ENCODE measurements at places on chromosomes 7 and 10.

GRCh38 chr7:16712916-16713315, 40.6 kb upstream of the TSPAN13 start:
- no peak for DNase-seq

DNA sequence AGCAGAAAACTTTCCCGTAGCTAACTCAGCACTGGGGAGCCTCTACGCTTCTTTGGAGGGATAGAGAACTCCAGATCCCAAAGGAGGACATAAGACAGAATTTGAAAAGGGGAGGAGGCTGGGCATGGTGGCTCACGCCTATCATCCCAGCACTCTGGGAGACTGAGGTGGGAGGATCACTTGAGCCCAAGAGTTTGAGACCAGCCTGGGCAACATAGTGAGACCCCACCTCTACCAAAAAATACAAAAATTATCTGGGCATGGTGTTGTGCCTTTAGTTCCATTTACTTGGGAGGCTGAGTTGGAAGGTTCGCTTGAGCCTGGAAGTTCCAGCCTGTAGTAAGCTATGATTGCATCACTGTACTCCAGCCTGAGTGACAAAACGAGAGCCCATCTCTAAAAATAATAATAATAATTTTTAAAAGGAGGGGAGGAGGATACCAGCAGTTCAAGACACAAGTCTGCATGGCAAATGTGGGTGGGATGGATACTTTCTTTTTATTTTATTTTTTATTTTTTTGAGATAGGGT, 165.9 kb upstream of the SH2B2 start:
- no peak for DNase-seq

DNA sequence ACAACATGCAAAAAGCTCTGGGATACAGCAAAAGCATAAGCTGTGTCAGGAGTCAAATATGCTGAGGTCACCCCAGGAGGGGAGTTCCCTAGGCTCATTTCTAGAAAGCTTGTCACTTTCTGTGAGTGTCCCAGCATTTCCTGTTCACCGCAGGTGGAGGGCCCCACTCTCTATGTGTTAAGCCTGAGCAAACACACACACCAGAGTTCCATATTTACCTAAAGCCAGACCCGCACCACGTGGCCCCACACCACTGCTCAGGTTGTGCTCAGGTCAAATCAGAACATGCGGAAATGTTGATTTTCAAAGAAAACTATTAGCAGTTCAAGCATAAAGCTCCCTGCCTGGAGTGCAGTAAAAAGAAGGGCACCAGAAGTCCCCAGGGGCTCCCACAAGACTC, 259.6 kb upstream of the PPP2R2D start:
- no peak for DNase-seq

- DNase-seq, result no peak
These were observed 56.2 kb downstream of the SEMA3D start for GRCh38 chr7:85130702-85131101.

DNA sequence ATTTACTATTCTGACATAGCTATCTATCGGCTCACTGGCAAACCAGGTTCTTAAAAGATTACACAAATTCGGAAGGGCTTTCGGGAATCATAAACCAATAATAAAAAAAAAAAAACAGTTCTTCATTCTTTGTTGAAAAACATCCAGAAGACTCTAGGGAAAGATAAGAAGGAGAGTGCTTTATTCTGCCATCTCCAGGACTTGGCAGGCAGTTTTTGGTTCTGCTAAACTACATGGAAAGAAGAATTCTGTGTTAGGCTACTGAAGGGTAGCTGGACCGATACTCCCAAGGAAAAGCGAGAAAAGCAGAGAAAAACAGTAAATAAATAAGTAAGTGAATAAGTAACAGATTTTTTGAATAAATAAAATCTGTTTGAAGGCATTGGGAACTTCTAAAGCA, 423.5 kb upstream of the KLF6 start:
- DNase-seq, result no peak

- DNase-seq, result no peak
These were observed 40.3 kb downstream of the IL15RA start for GRCh38 chr10:5937016-5937415.

GRCh38 chr7:123979876-123980275, 53.0 kb downstream of the TMEM229A start:
- DNase-seq, result no peak

DNA sequence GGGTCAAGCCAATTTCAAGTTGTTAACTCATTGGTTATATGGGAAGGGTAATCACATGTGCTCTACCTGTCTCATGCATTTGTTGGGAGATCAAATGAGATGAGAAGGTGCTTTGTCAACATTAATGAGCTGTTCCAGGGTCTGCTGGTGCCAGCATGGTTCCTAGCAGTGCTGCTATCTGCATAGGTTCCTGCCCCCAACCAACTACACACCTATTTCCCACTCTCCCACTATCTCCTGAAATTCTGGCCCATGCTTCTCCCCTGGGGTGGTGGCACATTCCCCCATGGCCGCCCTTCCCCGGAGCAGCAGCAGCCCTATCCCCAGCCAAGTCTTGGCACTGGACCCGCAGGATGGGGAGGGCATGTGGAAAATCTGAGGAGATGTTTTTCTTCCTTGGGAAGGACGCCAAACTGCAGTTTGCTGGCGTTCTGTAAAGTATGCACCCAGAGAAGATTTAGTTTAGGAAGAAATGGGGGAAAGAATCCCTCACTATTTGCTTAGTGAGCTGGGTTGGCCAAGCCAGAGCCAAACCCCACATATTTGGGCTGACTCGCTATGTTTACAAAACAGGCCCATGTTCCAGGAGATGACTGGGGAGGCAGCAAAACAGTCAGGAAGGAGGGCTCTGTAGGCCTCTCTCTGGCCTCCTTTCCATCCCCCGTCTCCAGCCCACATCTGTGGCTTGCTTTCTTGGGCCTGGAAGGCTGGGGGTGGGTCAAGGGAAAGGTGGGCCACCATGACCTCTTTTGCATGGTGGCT, 42.5 kb downstream of the PPP1R3C start:
- DNase-seq, result peak; percentile 83

GRCh38 chr7:89517815-89518214, 636.5 kb upstream of the STEAP1 start:
- DNase-seq, result no peak

GRCh38 chr10:85611093-85611740, 755.4 kb downstream of the GRID1 start:
- no peak for DNase-seq

GRCh38 chr10:52853704-52854103, 81.1 kb upstream of the MBL2 start:
- no peak for DNase-seq

- DNase-seq, result no peak
These were observed 25.5 kb downstream of the SHOC2 start for GRCh38 chr10:110944792-110945396.

DNA sequence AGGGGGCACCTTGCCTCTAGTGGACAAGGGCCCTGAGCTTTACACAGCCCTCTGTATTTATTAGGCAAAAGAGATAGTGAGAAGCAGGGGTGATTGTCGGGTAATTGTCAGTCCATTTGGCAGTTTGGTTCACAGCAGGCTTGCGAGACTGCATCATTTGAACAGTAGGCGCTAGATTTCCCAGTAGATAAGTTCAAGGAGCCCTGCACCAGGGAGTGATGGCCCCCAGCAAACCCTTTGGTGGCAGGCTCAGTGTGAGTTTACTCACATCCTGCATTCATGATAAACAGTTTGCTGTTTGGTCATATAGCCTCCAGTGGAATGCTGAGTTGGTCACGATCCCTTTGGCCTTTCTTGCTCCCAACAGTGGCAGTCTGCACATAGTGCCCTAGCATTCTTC, 59.4 kb downstream of the MARCHF5 start:
- no peak for DNase-seq

GRCh38 chr7:101185258-101185839, 5.3 kb upstream of the NAT16 start:
- no peak for DNase-seq

DNA sequence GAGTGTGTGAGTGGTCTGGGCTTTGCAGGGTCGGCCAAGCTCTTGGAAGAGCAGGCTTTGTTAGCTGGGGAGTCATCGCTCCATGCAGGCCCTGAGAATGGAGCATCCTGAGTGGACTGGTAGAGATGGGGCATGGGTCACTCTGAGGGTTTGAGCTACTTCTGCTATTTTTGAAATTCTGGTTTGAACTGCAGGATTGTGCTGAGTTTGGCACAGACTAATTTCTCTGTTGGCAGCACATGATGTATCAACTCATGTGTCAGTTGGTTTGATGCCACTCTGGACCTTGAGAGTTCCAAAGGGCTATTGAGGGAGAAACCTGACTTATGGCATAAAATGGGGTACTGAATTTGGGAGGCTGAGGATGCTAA, 56.3 kb downstream of the LRMDA start:
- no peak for DNase-seq

DNA sequence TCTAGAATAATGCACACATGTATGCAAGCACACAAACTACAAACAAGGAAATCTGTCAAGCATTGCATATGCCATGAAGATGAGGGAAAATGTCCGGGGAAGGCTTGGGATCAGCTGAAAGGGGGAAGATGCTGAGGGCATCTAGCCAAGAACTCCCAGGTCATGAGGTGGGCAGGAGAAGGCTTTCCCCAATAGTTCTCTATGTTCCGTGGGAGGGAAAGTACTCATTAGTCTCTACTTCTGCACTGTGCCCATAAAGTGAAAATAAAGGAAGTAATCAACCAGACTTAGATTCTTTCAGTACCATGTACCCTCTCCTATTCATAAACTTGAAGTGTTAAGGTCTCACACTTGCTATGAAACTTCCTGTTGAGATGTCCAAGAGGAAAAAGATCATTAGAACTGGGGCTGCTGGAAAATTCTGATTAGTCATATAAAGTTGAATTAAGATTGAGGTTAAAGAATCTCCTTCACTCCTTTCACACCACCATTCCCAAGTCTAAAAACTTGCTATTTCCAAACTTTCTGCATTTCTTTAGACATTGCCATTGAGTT, 17.1 kb upstream of the LIPF start:
- DNase-seq, result no peak

DNA sequence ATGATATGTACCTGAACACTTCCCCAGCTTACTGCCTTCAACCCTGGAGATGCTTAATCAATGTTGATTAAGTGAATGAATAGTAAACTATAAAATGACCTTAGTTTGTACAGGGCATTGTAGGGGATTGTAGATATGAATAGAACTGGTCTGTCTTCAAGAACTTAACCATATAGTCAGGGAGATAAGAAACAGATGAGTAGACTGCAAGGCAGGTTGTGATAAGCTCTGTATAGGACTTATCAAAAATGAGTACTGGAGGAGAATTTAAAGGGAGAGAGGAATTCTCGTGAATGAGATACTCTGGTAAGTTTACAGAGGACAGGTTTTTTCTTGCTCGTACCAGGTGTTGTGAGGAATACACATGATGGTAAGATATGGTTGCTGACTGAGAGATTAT, 27.6 kb downstream of the SGPL1 start:
- no peak for DNase-seq

GRCh38 chr7:69042138-69042537, 556.1 kb upstream of the AUTS2 start:
- DNase-seq, result no peak

- DNase-seq, result no peak
These were observed 63.0 kb downstream of the INSIG1 start for GRCh38 chr7:155360495-155361345.

DNA sequence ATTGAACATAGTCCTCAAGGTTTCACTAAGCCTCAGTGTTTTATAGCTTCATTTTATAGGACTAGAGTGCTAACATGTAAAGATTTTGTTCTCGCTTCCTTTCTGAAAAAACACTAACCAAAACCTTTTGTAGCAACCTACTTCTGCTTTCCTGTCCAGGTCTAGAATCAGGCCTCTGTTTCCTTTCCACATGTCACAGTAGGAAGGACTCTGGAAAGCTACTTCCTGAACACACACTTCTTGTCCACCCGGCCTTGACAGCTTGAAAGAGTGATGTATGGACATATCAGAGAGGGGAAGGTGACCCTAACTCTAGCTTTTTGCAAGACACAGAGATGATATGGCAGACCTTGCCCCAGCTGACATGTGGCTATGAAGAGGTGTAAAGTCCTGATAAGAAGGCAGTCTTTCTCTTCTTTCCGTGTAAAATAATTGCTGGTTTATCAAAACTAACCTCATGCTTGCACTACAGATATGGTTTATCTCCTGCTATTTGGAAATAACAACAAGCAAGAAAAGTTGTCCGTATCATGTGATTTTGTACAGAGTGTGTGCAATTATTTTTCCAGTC, 175.4 kb downstream of the SKAP2 start:
- no peak for DNase-seq

- DNase-seq, result peak; percentile 66
These were observed 718 bp upstream of the FZD1 start for GRCh38 chr7:91263384-91264045.

DNA sequence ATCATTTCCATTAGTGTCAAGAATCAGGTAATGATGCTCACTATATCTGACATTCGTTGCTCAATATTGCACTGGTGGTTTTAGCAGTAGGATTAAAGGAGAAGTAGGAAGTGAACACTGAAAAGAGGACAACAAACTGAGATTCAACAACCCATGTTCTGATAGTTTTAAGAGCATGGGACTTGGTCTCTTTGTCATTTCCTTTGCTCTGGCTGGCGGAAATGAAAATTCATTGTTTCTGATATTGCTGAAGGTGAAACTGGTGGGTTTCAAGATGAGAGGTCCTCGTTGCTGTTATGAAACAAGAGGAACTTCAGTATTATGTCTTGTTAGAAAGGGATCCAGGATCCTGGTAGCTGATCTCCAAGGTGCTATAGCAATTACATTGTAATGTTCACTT, 129.0 kb downstream of the DNAH11 start:
- DNase-seq, result no peak

- no peak for DNase-seq
These were observed 2.0 kb downstream of the ELN start for GRCh38 chr7:74029991-74030415.

DNA sequence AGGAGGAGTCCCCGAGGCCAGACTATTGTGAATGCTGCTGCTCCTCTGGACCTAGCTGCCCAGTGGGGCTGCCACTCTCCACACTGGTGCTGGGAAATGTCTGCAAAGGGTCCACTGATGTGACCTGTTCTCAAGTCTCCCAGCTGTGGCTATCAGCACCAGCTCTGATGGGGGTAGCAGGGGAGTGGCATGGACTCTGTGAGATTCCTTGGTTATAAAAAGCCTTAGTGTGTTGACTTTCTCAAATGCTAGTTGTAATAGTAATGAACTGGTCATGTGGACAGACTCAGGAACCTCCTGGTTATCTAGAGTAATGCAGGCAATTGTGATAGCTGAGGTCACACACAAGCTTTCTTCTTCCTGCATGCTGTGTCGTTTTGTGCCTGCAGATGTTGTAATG, 34.1 kb upstream of the ARMC3 start:
- DNase-seq, result no peak

GRCh38 chr10:59757966-59758365, 4.7 kb upstream of the MRLN start:
- no peak for DNase-seq

DNA sequence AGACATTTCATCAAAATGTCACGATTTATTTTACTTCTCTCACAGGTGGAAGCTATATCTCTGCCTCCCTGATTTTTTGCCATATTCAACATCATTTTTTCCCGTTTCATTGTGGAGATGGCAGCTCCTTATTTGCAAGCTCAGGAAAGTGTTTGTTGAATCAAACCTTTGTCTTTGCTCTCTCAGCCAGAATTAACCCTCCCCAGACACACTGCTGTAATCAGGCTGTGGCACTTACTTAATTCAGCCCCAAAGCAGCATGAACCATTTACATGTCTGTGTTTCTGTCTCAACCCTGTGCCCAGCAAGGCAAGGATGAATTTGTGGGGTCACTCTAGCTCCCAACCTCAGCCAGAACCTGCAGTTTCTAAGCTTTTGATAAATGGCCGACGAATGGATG, 397.2 kb downstream of the TCERG1L start:
- DNase-seq, result no peak
